ENCODE measurements at places on chromosomes 7 and 10.

GRCh38 chr10:95201736-95202135 is 7.7 kb downstream of the ACSM6 start:
- DNase-seq, result no peak

- no peak for DNase-seq
These were observed 32.3 kb upstream of the PLEKHS1 start for GRCh38 chr10:113718969-113719822.

DNA sequence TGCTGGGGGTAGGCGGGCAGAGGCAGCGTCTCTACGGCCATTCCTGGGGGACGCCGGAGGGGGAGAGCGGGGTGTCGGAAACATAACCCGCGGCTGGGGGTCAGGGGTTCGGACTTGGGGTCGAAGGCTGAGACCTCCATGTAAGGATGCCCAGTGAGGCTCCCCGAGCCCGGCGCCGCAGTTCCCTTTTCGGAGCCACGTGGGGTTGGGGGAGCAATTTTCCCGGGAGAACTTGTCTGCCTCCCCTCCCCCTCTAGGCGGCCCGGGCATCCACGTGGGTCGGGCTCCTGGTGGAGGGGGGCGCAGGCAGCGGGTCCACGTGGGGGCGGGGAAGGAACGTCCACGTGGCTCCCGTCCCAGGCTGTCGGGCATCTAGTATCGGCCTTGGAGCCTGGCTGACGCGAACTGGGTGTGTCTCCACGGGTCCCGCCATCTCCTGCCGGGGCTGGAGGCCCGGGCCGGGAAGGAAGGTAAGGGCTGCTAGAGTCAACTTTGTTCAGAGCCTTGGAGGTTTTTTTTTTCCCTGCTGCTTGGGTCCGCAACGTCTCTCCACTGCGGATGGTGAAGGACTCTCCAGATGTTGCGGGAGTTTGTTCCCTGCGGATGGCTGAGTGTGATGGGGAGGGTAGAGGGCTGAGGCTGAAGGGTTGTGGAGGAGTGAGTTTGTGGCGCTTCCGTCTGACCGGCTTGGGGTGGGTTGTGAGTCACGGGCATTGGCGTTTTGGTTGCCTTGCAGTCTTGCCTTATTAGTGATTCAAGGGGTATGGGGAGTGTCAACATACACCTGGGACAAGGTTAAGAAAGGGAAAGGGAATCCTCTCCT is 744 bp downstream of the PPRC1 start:
- peak; percentile 70 for DNase-seq

GRCh38 chr10:6145166-6145987 is 56.5 kb downstream of the RBM17 start:
- DNase-seq, result no peak

DNA sequence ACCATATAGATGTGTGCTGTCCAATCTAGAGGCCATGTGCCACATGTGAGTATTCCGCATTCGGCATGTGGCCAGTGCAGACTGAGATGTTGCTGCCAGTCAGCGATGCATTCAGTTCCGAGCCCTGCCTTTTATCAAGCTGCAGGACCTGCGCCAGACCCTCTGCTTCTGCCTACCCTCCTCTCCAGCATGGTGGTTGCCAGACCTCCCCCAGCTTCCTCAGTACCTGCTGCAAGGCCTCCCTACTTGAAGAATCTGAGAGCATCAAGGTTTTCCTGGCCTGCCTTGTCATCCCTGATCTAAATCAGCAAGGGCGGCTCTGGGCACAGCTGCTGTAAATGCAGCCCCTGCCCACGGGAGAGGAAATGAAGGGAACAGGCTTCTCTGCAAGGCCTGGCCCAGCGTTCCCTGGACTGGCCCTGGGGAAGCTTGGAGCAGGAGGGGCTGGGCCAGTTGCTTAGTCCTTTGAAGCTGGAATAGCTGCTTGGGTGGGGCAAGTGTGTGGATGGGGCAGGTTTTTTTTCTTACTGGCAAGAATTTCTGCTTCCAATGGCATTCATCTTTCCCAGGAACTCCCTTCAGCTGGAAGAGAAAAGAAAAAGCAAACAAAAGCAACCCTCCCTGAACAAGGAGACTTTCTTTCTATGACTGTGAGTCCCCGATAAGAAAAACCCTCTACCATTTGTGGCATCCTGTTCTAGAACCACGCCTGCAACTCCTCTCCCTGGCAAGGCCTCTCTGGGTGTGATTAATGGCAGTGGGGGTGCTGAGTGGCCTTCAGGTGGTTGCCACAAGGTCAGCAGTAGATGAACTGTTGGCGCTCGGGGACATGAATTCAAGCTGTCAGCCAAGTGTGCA is 93.0 kb downstream of the NHLRC2 start:
- DNase-seq, result no peak
